ENCODE measurements at places on chromosomes 1 and 21.

DNA sequence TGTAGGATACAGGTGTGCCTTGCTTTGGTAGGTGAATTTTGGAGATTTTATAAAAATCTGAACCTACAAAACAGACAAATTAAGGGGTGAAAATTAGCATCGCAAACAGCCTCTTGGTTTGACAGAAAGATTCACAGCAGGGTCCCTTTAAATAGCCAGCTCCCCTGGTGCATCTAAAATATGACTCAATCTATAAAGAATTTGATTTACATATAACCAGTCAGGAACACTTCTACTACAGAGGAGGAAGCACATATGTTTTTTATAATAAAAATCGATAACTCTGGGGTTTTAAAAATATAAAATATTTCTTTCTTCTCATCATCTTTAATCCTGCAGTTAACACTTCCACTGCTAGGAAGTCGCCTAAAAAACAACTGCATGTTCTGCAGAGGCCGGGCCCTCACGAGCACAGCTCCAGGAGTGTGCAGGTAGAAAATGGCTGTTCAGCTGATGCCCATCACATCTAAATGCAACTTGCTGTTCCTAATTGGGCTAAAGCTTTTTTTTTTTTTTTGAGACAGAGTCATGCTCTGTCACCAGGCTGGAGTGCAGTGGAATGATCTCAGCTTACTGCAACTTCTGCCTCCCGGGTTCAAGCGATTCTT is 203.4 kb downstream of the HS2ST1 start:
- DNase-seq = no peak

DNA sequence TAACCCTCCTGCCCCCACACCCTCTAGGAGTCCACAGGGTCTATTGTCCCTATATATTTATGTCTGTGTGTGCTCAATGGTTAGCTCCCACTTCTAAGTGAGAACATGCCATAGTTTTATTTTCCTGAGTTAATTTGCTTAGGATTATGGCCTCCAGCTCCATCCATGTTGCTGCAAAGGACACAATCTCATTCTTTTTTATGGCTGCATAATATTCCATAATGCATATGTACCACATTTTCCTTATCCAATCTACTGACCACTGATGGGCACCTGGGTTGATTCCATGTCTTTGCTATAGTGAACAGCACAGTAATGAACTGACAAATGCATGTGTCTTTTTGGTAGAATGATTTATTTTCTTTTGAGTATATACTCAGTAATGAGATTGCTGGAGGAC is 13.3 kb upstream of the FHAD1 start:
- no peak for DNase-seq

- no peak for DNase-seq
These were observed 5.2 kb upstream of the PLA2G2D start for GRCh38 chr1:20124456-20125057.

GRCh38 chr1:23506376-23507107 is 22.6 kb upstream of the ASAP3 start:
- DNase-seq = no peak

- peak; percentile 79 for DNase-seq
These were observed 13.2 kb downstream of the RC3H1 start for GRCh38 chr1:174008979-174009378.

DNA sequence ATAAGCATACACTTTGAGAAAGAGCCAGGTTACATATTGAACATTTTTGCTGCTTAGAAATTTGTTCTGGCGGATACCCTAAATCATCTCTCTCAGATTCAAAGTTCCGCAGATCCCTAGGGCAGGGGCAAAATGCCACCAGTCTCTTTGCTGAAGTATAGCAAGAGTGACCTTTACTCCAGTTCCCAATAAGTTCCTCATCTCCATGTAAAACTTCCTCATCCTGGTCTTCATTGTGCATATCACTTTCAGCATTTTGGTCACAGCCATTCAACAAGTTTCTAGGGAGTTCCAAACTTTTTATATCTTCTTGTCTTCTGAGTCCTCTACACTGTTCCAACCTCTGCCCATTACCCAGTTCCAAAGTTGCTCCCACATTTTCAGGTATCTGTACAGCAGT is 23.3 kb upstream of the LYPD8 start:
- no peak for DNase-seq

GRCh38 chr1:219503604-219504003 is 109.3 kb downstream of the ZC3H11B start:
- no peak for DNase-seq

- DNase-seq = peak; percentile 37
These were observed 21.7 kb upstream of the VASH2 start for GRCh38 chr1:212928323-212929291.

DNA sequence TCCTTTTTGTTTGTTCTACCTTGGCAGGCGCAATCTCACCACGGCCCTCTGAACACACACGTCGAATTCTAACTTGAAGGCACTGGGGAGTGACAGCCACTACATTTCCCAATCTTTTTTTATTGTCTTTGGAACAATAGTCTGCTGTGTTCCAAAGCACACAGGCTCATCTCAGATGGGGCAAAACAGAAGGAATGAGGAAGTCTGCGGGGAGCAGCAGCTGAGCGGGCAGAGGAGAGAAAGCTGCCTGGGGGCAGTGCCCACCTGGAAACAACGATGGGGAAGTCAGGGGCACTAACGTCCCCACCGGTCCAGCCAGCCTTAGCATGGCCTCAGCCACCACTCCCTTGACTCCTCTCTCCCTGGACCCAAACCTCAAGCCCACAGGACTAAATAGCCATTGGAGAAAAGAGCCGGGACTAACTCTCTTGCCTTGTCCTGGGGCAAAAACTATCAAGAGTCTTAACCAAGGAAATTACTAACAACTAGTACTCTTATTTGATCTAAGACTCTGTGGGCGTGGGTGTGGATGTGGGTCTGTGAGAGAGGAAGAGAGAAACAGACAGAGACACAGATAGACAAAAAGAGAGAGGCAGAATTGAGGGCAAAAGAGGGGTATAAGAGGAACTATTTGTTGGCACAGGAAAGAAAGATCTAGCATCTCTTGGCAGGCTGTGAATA is 34.2 kb downstream of the SYF2 start:
- peak; percentile 45 for DNase-seq

DNA sequence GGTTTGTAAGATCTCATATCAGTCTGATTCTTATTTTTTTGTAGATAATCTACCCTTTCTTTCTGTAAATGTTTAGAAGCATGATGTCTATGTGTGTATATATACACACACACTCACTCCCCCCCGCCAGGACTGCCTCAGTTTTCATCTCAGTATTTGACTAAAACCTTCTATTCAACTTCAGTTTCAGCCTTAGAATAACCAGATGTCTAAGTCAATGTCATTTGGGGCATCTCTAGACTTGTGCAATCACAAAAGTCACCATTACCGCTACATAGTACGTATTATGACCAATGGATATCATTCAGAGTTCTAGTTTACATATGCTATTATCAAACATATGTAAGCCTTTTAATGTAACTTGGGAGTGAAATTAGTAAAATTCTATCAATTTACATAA is 53.3 kb upstream of the BOLA1 start:
- DNase-seq = no peak

DNA sequence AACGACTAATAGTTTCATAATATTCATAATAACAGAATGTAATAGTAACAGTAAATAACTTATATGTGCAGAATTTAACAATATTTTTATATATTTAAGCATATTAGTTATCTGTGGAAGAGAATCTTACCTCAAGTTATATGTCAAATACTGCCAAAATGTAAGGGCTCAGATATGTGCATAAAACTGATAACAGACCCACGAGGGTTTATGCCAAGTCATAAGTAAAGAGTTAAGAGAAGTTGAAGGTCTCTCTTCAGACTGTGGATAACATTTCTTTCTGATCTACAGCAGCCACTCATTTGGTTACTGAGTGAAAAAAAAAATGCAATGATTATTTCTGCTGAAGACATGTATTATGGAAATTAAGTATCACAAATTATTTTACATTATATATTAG is 1167.8 kb upstream of the NCAM2 start:
- no peak for DNase-seq

DNA sequence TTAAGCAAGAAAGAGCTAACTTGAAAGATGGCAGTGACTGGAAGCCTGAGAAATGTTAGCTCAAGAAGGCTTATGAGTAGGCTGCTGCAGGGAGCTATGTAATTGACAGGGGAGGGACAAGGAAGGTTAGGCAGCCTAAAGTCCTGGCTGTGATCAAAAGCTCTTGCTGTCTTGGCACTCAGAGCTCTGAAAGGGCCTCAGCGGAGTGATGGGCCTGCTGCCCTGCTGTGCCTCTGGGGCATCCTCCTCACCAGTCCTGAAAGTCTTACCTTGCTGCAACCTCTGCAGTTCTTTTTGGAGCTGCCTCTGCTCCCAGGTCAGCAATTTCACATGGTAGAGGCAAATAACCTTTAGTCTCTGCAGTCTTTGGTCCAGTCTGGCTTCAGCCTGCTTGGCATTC is 1.8 kb downstream of the CCDC190 start:
- DNase-seq = no peak

DNA sequence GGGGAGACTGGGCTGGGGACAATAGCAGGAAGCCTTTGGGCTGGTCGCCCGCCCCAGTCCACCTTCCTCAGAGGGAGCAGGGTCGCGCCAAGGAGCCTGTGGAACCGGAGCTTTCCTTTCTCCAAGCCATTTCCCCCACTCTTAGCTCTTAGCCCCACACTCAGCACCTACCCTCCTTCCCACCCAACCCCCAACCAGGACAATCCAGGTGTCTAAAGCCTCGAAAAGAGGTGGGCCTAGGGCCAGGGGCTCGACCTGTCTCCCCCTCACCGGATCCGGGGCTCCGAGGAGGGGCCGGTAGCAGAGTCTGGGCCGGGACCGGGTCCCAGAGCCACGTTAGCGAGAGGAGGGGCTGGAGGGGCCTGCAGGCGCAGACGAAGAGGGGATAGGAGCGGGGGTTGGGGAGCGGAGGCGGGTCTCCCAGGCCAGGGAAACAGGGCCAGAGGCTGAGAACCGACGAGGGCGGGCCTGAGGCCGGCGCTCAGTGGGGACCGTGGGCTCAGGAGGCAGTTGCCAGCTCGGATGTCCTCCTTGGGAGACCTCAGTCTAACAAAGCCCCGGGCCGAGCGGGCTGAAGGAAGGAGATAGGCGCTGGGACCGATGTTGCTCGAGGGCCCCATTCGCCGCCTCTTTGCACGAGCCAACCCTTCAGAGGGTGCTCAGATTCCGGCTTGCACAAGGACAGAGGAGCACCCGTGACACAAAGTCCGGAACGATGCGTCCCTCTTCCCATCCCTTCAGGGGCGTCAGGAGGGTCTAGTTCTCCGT is 943 bp downstream of the SEMA6C start:
- no peak for DNase-seq

DNA sequence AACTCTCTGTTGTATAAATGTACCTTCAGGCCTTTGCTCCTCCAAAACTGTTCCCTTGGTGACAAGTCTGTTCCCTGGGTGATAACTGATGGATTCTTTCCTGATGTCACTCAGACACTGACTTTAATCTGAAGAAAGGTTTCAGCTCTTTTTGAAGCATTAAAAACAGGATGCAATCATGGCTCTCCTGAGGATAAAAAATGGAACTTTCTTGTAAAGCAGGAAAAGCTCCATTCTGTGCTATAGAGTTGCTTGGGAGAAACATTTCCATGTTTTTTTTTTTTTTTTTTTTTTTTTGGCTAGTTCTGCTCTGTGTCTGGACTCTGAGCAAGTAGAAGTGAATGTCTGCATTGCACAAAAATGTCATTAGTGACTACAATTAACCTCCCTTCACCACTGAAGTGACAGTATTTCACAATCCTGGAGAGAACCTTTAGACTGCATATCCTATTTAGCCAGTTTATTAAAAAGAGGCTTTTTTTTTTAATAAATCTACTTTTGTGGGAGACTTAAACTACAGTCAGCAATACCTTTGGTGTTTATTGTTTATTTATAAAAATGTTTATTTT is 101.7 kb upstream of the PRMT6 start:
- DNase-seq = no peak

GRCh38 chr1:244735404-244735803 is 82.5 kb downstream of the DESI2 start:
- no peak for DNase-seq

GRCh38 chr1:112092656-112093371 is 103.3 kb upstream of the KCND3 start:
- DNase-seq = no peak

DNA sequence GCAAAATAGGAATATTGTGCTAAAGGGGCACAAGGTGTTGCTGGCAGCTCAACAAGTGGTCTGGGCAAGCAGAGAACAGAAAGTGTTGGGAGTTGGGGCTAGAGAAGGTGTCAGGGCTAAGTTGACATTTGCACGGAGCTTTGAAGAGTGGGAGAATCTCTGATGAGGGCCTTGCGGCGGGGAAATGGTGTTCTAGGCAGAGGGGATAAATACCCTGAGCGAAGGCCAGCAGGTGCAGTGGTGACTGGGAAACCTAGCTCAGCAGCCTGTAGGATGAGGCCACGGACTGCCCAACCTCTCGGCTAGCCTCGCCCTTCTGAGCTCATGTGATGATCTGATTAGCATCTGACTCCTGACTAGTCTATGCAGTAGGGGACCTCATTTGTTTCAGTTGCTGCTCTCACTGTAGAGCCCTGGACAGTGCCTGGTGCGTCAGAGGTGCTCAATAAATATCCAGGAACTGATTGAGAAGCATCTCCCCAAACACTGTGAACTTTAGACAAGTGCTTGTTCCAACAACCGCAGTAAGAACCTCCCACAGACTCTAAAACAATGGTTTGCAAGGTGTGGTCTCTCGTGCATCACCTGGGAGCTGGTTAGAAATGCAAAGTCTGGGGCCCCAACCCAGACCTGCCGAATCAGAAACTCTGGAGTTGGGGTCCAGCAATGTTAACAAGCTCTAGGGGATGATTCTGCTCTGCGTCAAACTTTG is 1.0 kb upstream of the FOXO6 start:
- no peak for DNase-seq

- no peak for DNase-seq
These were observed 5.2 kb downstream of the SUSD4 start for GRCh38 chr1:223358826-223359225.

DNA sequence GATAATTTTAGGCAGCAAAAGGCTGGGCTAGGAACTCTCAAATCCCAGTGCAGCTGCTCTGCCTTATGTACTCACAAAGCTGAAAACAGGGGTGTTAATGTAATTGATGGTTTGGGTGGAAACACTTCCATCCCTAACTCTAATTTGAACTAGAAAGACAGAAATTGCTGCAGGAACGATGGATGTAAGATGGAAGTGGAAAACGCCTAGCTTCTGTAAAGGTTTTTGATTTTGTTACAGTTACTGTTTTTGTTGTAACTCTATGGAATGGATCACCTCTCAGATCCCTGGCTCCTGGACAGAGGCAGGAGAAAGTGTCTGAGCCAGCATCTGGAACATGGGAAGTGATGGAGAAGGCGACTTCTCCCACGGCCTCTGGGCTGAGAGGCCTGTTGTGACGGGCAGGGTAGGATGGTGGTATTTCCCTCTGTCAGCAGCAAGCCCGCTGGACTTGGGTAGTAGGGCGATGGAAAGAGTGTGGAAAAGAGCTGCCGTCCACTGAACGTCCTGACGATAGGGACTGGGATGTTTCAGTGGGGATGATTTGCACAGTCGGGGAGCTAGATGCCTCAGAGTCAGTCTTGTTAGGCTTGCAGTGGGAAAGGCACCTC is 1.6 kb downstream of the TRAF5 start:
- no peak for DNase-seq

DNA sequence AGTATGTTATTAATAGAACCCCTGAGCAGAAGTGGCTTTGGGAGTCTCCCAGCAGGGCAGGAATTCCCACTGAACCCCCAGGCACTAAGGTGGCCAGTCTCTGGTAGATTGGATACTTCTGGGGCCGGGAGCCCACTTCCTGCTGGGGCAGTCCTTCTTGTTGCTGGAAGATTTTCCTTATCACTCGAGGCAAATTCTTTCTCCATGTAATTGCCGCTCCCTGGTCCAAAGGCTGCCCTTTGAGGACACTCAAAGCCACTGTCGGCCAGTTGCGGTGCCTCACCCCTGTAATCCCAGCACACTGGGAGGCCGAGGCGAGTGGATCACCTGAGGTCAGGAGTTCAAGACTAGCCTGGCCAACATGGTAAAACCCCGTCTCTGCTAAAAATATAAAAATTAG is 22.6 kb upstream of the TNFRSF1B start:
- DNase-seq = no peak

Measured in GF-D8 (cell line).